GM18507 (cell line): ENCODE measurements at places on chromosomes 5 and 9.

DNA sequence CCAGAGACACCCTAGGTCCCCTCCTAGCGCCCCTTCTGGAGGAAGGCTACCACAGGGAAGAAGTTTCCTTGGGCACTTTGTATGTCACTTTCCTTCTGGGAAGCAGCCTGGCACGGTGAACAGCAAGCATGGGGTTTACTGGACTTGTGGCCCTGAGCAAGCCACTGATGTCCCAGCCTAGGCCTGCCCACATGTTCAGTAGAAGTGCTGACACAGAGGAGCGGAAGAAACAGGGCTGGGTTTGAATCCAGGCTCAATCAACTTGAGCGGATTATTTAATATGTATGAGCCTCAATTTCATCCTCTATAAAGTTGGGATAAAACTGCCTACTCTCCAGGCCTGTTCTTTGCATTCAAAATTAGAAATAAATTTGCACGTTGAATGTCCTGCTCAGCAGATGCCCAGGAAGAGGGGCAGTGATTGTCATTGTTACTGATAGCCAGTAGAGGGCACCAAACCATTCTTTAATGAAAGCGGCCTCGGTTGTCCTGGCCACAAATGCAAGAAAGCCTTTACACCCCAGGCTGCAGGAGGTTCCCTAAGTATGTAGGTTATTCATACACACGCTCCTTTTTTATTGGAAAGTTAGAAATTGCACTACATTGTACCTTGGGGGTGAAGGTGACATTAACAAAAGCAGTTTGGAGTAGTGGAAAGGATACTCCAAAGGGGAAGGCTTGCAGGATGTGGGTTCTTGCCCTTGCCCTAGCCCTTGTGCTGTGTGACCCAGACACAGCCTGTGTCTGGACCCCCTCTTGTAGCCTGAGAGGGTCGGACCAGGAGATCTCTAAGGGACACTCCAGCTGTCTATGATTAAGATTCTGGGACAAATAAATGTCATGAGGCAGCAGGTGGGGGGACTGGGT lies 13.4 kb upstream of the XPA start:
- DNase-seq: peak; percentile 60

GRCh38 chr9:18010492-18010891 lies 431.6 kb downstream of the SH3GL2 start:
- no peak for DNase-seq

- DNase-seq: no peak
Observed at GRCh38 chr9:14704281-14704680, 11.0 kb upstream of the ZDHHC21 start.

DNA sequence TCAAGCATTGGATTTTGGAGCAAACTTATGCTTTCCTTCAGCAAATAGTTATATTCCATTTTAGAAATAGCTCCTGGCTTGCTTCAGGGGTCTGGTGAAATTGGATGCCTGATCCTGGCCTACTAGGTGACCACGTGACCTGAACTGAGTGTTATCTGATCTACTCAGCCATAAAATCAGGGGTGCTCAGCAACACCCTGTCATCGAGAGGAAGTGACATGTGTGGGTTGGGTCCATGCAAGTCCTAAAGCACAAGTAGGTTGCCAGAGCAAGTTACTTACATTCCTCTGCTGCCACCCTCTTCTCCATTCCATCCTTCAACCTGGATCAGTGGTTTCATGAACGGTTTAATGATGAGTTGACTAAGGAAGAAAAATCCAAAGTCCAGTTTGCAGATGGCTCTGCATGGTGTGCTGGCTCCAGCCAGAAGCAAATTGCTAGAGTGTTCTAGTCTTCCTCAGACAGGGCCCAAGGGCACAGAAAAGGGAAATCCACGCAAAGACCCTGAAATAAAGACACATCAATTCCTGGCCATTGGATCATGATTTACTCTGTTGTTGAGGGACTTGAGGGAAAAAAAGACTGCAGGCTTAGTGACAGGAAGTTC lies 2.8 kb upstream of the FAM193B start:
- no peak for DNase-seq

- no peak for DNase-seq
Observed at GRCh38 chr9:121499427-121500164, at the start of gene GGTA1. GGTA1 (minus strand) TSS chr9:121499844; CDS start chr9:121467922, 31,922 bp downstream.

DNA sequence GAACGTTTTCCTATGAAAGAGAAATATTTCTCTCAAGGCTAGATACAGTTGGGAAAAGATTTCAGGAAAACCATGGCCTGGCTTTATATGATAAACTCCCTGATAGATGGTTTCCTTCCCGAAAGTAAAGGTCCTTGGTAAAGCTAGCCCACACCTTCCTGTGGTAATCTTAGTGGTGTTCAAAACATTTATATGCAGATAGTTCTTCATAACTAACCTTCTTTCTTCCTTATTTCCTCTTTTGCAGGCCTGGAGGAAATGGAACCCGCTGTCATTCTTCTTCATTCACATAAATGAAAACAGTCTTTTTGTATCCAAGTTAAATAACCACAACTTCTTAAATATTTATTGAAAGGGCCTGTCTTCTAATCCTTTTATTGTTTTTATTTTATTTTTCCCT lies 474.0 kb upstream of the ACTBL2 start:
- DNase-seq: no peak

GRCh38 chr9:114691046-114691955 lies 9.3 kb upstream of the TEX48 start:
- no peak for DNase-seq

DNA sequence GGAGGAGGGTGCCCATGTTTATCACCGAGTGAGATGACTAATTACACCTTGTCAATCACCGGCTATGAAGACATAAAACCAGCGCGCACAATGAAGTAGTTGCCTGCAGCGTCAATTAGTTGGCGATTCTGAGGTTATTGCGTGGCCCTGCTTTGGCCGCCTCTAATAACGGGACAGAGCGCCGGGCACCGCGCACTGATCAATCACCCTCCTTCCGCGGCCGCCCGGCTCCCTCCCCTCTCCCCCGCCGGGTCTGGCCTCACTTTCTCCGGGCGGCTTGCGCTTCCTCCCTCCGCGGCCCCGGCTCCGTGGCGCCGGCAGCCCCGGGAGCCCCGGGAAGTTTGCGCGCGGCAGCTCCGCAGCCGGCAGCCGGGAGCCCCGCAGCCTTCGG lies 3.3 kb upstream of the LHX2 start:
- no peak for DNase-seq

DNA sequence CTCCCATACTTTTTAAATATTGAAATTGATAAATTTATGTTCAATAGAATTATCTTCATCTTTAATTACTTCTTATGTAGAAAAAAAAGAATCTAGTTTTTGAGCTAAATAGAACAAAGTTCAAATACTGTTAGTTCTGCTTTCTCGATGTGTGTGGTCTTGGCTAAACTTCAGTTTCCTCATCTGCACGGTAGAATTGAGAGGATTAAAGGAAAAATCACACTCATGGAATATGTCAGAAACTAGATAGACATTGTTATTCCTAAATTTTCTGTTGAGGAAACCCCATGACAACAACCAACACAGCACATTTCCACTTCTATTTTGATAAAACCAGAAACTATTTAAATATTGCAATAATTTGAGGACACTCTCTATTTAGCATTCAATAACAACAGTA lies 100.3 kb downstream of the MUSK start:
- no peak for DNase-seq

DNA sequence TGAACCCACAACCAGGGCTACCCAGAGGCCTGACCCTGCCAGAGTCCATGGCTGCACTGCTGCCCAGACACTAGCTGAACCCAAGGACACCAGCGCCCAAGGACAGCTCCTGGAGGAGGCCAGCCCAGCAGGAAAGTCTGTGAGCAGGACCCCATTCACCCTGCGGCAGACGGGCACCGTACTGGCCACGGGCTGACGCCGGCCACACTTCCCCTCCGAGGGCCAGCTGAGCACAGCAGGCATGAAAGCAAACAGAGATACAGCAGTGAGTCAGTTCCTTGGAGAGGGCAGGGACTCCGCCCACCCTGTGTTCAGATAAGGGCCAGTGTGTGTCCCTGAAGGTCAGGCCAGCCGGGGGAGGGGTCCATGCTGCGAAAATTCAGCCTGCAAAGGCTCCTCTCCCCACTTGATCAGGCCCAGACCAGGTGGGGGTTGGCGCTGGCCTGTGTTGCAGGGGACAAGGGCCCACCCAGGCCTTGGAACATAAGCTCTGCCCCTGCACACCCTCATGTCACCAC lies 3.2 kb downstream of the RNF208 start:
- DNase-seq: no peak

DNA sequence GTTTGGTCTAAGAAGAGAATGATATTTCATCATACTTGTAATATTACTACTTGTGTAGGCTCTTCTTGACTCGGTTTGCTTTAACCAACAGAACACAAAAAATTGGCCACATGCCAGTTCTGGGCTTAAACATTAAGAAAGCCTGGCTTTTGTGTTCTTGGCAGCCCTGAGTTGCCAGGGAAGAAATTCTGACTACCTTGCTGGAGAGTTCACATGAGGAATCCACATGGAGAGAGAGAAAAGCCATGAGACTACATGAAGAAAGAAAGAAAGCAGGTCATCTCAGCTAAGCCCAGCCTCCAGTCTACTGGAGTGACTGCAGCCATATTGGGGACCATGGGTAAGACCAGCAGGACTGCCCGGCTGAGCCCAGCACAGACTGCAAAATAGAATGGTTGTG lies 524.8 kb downstream of the RAB3C start:
- no peak for DNase-seq

DNA sequence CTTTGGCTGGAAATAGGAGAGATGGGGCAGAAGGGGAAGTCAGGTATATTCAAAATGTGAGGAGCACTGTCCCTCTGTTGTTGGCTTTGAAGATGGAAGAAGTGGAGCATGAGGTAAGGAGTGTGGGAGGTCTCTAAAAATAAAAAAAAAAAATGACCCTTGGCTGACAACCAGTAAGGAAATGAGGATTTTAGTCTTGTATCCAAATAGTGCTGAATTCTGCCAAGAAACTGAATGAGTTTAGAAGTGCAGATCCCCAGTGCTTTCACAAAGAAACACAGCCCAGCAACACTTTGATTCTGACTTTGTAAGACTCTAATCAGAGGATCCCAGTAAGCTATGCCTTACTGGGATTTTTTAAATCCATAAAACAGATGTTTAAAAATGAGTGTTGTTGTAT lies 367.9 kb downstream of the CYLC2 start:
- DNase-seq: no peak

DNA sequence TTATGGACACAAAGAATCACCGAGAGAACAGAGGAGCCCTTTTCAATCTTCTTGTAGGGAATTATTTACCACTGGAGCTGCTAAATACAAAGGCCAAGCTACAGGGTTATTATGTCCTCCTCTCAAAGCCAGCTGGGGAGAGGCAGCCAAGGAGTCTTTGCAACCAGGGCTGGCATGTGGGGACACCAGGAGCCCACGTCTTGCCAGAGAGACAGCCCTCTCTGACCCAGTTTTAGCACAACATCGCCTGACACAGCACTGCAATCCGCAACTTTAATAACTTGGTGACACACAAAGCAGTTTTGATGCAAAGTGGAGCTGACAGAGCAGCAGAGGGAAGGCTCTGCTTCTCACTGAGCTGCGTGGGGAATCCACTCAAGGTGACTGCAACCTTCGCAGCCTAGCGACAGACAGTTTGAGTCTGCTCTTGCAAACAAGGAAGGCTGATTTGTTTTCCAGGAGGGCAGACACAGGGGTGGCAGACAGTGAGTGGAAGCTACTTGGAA lies 33.6 kb downstream of the TLR4 start:
- no peak for DNase-seq

DNA sequence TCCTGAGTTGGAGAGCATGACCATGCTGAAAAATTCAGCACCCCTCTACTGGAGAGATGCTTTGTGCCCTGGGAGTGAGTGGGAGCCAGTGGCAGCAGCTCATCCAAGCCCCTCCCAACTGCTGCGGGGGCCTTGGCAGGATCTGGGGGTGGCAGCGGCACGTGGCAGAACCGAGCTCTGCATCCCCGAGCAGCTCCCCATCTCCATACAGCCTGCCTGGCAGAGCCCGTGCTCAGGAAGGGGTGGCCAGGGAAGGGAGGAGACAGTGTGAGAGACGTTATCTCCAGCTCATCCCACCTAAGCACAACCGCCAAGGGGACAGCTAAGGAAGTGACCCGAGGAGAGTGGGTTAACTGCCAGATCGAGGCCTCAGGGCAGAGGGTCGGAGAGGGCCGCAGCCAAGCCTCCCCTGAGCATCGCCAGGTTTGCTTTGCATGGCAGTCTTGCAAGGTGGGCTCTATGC lies 17.2 kb upstream of the DPM2 start:
- DNase-seq: no peak

DNA sequence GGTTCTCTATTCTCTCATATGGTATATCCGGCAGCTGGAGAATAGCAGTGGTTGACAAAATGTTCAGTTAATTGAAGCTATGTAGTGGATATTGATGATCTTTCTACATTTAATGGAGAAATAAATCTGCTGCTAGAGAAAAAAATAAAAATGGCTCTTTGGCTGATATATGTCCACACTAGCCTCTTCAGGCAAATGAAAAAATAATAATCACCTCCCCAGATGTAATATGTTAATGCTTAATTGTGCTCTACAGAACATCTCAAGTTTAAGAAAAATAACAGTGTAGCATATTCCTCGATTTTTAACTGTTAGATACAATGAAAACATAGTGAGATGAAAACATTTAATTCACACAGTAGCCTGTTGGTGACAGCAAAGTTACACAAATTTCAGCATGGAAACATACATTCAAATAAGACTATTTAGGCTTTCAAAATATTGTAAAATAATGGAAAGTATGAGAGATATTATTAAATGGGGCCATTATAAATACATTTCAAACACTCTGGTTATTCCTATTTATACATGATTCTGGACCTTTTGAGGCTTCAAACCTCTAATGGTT lies 543.0 kb downstream of the MAT2B start:
- DNase-seq: no peak

- no peak for DNase-seq
Observed at GRCh38 chr9:91066856-91067255, 265.2 kb downstream of the SYK start.

DNA sequence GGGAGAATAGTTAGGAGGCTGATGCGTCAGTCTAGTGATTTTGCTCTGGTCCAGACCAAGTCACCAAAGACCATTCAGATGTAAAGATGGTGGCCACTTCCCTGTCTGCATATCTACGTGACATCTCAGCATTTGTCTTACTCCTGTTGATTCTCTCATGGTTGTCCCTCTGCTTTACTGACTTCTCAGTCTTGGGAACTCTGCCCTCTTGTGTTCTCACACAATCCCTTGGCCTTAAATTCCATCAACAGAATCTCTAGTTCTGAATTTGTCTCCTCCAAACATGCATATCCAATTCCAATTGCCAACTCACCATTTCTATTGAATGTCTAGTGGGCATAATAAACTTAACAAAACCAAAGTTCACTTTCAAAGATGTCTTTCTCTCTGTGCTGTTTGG lies 147.8 kb downstream of the SLC24A2 start:
- DNase-seq: no peak

- DNase-seq: no peak
Observed at GRCh38 chr5:59337240-59337639, 556.3 kb downstream of the PDE4D start.

- DNase-seq: no peak
Observed at GRCh38 chr9:125649315-125649714, 57.7 kb downstream of the MAPKAP1 start.

- no peak for DNase-seq
Observed at GRCh38 chr9:6777213-6777902, 19.6 kb downstream of the KDM4C start.

- no peak for DNase-seq
Observed at GRCh38 chr5:107219993-107220392, 450.7 kb downstream of the EFNA5 start.
